Omental fat pad (tissue), 4 donors: ENCODE measurements at places on chromosomes 16 and 17.

DNA sequence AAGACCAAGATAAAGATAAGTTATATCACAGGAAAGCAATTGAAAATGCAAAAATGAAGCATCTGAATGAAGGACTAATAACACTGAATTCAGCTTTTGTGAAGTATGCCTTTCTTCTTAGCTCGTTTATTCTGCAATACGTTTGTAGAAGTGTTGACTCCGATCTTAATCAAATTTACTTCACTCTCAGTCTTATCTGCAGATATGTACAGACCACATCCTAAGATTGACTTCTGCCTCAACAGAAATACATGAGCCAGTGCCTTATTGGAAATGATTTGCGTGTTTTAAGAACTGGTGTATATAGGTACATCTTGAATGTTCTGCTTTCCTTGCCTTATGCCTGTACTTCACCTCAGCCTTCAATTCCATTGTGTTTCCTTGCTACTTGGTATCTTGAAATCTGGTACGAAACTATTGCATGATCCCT is 1.3 kb downstream of the ATF7IP2 start:
- no peak for DNase-seq

- DNase-seq = no peak
Observed at GRCh38 chr16:85562093-85562786, 50.9 kb upstream of the GSE1 start.

GRCh38 chr17:36127199-36127893 is 23.7 kb downstream of the CCL4 start:
- no peak for DNase-seq

GRCh38 chr17:76685366-76685765 is 25.4 kb downstream of the MXRA7 start:
- no peak for DNase-seq

DNA sequence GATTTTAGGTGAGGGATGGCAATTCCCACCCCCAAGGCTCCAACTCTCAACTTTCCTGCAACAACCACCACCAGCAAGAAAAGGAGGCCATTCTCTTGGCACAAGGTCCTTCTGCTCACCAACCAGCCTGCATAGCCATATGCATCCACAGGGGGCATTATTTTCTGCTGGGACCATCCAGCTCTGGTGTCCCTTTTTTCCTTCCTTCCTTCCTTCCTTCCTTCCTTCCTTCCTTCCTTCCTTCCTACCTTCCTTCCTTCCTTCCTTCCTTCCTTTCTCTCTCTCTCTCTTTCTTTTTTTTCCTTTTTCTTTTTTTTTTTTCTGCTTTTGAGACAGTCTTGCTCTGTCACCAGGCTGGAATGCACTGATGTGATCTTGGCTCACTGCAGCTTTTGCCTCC is 21.1 kb upstream of the COX10 start:
- no peak for DNase-seq
